Stimulated activated CD8-positive, alpha-beta memory T cell treated with anti-CD3 and anti-CD28 coated beads, Interleukin-4, amount 100 ng/mL, for 24 hours (primary cell): ENCODE measurements at places on chromosomes 3 and 15.

- DNase-seq: no peak
Observed at GRCh38 chr3:170278627-170279026, 56.4 kb downstream of the PRKCI start.

DNA sequence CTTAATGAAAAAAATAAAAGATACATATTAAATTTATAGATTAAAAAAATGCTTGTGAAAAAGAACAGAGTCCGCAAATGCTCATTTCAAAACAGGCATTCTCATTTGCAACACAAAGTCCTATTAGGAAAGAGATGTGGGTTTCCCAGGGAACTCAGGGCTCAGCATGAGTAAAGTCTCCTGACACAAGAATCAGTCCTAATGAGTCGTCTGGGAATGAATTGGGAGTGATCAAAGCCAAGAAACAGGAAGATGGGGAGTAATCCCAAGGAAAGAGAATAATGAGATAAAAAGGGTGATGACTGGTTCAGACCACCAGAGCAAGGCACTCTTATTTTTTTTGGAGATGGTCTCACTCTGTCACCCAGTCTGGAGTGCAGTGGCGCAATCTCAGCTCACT is 443.7 kb downstream of the NR2F2 start:
- DNase-seq: no peak

DNA sequence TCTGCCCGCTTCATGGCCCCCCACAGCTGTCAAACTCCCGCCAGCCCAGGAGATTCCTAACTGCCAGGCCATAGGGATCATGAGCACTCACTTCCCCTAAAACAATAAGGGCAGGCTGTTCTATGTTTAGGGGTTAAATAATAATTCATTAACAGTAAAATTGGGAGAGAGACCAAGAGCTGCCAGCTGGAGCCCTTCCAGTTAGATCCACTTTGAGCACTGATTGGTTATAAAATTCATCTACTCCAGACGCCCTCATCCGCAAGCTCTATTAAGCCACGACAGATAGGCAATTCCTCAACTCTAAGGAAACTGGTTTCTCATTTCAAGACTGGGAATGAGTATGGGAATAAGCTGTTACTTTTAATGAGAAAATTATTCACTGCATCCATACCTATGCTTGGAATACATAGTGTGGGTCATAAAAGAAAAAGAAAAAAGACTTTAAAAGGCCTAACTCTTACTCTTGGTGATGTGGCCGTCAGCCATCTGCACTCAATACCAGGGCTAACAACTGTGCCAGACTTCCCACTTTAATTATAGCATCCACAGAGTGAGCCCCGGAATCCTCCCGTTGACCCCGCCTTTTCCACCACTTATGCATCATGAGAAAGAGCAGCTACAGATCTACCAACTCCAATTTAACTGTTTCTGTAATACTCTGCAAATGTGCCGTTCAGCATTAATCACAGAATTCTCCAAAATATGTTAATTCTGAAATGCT is 44.5 kb downstream of the IL17RD start:
- no peak for DNase-seq

- DNase-seq: no peak
Observed at GRCh38 chr3:67418426-67419217, 235.8 kb downstream of the SUCLG2 start.

DNA sequence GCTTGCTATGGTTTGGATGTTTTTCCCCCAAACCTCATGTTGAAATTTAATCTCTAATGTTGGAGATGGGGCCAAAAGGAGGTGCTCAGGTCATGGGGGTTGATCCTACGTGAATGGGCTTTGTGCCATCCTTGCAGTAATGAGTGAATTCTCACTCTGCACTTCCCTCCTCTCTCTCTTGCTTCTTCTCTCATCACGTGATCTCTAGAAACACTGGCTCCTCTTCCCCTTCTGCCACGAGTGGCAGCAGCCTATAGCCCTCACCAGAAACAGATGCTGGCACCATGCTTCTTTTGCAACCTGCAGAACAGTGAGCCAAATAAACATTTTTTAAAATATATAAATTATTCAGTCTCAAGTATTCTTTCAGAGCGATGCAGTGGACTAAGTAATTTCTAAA is 13.3 kb upstream of the PLSCR1 start:
- DNase-seq: no peak

DNA sequence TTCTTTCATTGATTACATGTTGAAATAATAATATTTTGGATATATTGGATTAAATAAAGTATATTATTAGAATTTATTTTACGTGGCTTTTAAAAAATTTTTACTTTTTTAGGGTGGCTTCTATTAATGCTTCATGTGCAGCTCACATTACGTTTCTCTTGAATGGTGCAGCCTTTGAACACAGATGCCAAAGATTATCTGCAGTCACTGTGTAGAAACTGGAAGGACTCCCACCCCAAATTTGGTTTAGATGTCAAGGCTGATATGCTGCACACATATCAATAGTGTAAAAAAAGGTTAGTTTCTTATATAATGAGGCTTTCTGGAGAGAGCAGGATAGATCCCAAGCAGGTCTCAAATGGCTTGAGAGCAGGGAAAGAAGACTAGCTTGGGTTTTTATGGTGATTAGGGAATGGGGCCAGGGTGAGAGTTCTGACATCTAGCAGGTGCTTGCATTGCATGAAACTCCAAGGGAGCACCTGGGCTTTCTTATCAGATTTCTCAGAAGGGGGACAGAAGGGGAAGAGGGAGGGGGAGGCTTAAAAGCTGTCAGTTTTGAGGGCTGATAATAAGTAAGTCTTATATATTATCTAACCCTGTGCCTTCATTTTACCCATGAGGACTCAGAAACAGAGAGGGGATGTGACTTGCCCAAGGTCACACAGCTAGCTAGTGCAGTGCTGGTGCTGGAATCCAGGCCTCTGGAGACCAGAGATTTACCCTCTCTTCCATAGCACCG is 89.6 kb downstream of the CHST2 start:
- DNase-seq: no peak

GRCh38 chr15:49190586-49190985 is 20.5 kb downstream of the GALK2 start:
- no peak for DNase-seq

GRCh38 chr15:59616379-59616778 is 4.8 kb downstream of the GCNT3 start:
- no peak for DNase-seq

- DNase-seq: no peak
Observed at GRCh38 chr3:56291244-56291680, 177.0 kb downstream of the ERC2 start.

GRCh38 chr3:31600431-31600830 is 67.7 kb downstream of the STT3B start:
- DNase-seq: no peak

GRCh38 chr3:55658270-55658669 is 171.2 kb upstream of the WNT5A start:
- no peak for DNase-seq

- no peak for DNase-seq
Observed at GRCh38 chr15:68697711-68698690, 119.2 kb downstream of the CORO2B start.

- DNase-seq: no peak
Observed at GRCh38 chr15:75943713-75944215, 40.1 kb downstream of the FBXO22 start.

GRCh38 chr3:165817160-165817709 is 20.0 kb downstream of the BCHE start:
- no peak for DNase-seq

- no peak for DNase-seq
Observed at GRCh38 chr15:33742306-33742705, 226.0 kb upstream of the CHRM5 start.

DNA sequence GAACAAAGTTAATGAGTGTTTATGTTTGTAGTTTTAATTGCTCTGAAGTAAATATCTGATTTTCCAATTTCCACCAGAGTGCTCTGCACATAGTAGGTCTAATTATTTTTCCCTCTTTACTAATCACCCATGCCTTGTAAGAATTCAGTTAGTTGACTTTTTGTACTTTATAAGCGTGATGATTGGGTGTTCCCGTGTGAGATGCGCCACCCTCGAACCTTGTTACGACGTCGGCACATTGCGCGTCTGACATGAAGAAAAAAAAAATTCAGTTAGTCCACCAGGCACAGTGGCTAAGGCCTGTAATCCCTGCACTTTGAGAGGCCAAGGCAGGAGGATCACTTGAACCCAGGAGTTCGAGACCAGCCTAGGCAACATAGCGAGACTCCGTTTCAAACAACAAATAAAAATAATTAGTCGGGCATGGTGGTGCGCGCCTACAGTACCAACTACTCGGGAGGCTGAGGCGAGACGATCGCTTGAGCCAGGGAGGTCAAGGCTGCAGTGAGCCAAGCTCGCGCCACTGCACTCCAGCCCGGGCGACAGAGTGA is 507 bp upstream of the VHL start:
- DNase-seq: no peak

GRCh38 chr3:168051070-168051469 is 44.7 kb downstream of the GOLIM4 start:
- no peak for DNase-seq

GRCh38 chr15:81087694-81088093 is 46.4 kb upstream of the CFAP161 start:
- no peak for DNase-seq

GRCh38 chr3:87997298-87997697 is 61.5 kb downstream of the CGGBP1 start:
- DNase-seq: no peak

GRCh38 chr3:156694536-156694935 is 20.1 kb downstream of the TIPARP start:
- no peak for DNase-seq

GRCh38 chr3:35784169-35784568 is 144.8 kb downstream of the ARPP21 start:
- no peak for DNase-seq

GRCh38 chr15:89475661-89476060 is 20.7 kb downstream of the RHCG start:
- DNase-seq: no peak

- no peak for DNase-seq
Observed at GRCh38 chr3:159727506-159727905, 261.1 kb upstream of the IL12A start.

DNA sequence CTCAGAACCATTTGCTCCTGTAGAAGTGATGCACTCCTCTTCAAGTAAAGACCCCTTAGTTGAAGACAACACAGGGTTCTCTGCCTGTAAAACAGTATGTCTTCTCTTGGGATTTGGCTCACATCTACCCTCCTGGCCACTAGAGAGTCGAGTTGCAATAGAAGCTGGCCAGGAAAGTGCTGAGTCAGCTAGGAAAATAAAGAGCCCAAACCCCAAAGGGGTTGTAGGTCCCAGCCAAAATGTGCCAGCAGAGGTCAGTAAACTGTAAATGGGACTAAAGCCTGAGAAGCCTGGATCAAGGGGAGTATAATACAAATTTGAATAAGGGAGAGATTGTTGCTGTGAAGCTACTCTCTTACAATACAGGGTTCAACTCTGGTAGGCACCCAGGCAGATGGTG is 37.2 kb upstream of the THBS1 start:
- no peak for DNase-seq

GRCh38 chr3:134197681-134198261 is 52.9 kb downstream of the RYK start:
- DNase-seq: no peak

- no peak for DNase-seq
Observed at GRCh38 chr15:80838666-80839065, 59.5 kb downstream of the CEMIP start.

DNA sequence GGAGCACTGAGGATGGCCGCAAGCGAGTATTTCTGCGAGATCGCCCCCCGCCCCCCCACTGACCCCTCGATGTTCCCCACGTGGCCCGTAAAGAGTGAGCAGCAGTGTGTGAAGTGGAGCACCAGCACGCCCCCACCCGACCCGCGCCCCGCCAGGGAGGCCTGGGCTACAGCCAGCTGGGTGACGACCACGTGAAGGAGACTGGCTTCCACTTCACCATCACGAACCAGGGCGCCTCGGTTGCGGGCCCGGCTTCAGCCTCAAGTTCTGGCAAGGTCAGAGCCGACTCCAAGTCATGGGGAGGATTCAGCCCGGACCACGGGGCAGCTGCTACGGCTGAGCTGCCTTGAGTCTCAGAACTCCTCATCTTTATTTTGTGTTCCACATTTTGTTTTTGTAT is 2.4 kb upstream of the RNU5B-1 start:
- DNase-seq: no peak

DNA sequence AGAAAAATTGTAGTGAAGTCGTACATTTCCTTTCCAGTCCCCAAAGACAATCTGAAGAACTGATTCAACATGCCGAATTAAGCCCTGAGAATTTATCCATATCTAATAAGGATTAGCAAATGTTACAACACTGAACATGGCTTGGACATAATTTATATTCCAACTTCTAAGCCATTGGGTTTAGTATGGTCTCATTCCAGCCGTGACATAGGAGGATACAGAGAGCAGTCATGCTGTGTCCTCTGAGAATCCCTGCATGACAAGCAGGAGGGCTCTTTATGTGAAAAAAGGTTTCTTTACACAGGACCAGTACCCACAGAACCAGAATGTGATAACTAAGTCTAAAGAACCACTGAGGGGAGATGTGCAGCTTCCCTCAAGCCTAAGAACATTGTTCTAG is 231.9 kb upstream of the WNT5A start:
- DNase-seq: no peak

DNA sequence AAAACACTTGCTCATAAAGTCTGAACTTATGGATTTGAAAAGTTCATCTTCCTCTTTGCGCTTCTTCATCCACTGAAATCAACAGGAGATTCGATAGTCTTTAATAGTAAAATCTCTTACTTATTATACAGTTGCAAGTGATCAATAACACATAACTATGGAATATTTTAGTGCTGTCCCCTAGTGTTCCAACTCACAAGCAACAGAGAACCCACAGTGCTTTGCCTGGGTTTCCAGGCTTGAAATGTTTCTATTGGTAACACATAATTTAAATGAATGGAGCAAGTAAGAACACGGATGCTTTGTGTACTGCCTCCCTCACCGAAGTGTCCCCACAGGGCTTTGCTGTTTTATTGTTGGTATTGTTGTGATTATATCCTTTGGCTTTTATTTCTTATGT is 93.5 kb downstream of the WDR72 start:
- no peak for DNase-seq

GRCh38 chr15:43102187-43102586 is 3.7 kb downstream of the UBR1 start:
- DNase-seq: no peak

GRCh38 chr3:106068381-106068780 is 199.6 kb upstream of the CBLB start:
- DNase-seq: no peak

- DNase-seq: no peak
Observed at GRCh38 chr3:41158947-41159346, 40.4 kb upstream of the CTNNB1 start.
